ENCODE measurements at places on chromosomes 2 and 18.

DNA sequence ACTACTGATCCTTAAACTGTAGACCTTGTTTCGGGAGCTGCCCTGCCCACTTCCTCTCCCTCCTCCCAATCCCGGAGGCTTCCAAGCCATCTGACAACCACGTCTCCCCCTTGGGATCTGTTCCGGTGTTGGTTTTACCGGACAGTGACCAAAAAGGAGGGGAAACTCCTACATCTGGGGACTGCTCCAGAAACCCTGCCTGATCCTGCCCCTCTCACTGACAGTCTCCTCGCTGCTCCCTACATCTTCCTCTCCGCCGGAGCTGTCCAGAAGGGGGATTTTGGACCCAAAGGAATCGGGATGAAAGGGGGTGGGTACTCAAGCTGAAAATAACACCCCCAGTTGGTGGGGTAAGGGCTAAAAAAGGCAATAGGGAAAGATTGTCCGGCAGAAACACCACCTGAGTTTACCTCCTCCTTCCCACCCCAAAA lies 1.5 kb downstream of the INO80D start:
- peaks cover 5% of the 10 kb centered on the region for H3K4me1 ChIP-seq
- H3K36me3 ChIP-seq: no peaks in the 10 kb centered on the region
- H3K4me3 ChIP-seq: peak overlapping the region; percentile 82
- peak; percentile 40 for DNase-seq
- H3K27me3 ChIP-seq: no peaks in the 10 kb centered on the region
- peak overlapping the region; percentile 96 for H3K27ac ChIP-seq

GRCh38 chr2:219426068-219426443 lies 7.9 kb downstream of the DES start:
- DNase-seq: no peak
- H3K36me3 ChIP-seq: no peaks in the 10 kb centered on the region
- H3K27me3 ChIP-seq: no peaks in the 10 kb centered on the region
- no peak overlapping the region for H3K4me3 ChIP-seq
- H3K27ac ChIP-seq: no peak overlapping the region

- no peak overlapping the region for H3K4me3 ChIP-seq
- no peak for DNase-seq
- no peak overlapping the region for H3K27ac ChIP-seq
- no peaks in the 10 kb centered on the region for H3K4me1 ChIP-seq
- peaks cover 3% of the 10 kb centered on the region for H3K27me3 ChIP-seq
Observed at GRCh38 chr2:175317751-175318150, 136.2 kb upstream of the ATP5MC3 start.

GRCh38 chr18:68735483-68736343 lies 20.8 kb upstream of the TMX3 start:
- no peaks in the 10 kb centered on the region for H3K27me3 ChIP-seq
- H3K36me3 ChIP-seq: no peaks in the 10 kb centered on the region
- H3K4me3 ChIP-seq: no peak overlapping the region
- no peak overlapping the region for H3K27ac ChIP-seq
- H3K4me1 ChIP-seq: no peaks in the 10 kb centered on the region

GRCh38 chr2:85425588-85425987 lies 7.1 kb downstream of the SH2D6 start:
- DNase-seq: peak; percentile 67
- H3K27ac ChIP-seq: peak overlapping the region; percentile 34
- H3K4me1 ChIP-seq: peaks cover 38% of the 10 kb centered on the region
- H3K27me3 ChIP-seq: no peaks in the 10 kb centered on the region

DNA sequence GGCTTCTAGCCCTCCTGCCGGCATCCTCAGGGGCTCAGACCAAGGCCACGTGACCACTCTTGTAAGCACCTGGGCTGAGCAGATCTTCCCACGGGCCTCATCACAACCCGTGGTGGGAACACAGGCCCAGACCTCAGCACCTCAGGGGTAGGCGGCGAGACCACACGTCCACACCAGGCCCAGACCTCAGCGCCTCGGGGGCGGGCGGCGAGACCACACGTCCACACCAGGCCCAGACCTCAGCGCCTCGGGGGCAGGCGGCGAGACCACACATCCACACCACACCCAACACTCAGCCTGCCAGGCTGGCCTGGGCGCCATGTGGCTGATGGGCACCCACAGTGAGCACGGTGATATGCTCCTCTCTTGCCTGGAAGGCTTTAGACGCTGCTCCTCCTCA lies 334.4 kb upstream of the SALL3 start:
- no peak for DNase-seq
- no peaks in the 10 kb centered on the region for H3K27me3 ChIP-seq
- H3K4me1 ChIP-seq: no peaks in the 10 kb centered on the region
- no peak overlapping the region for H3K27ac ChIP-seq
- H3K4me3 ChIP-seq: no peak overlapping the region

GRCh38 chr2:229633556-229633955 lies 80.8 kb downstream of the DNER start:
- H3K36me3 ChIP-seq: no peaks in the 10 kb centered on the region
- H3K4me1 ChIP-seq: no peaks in the 10 kb centered on the region
- no peaks in the 10 kb centered on the region for H3K27me3 ChIP-seq
- H3K4me3 ChIP-seq: no peak overlapping the region

- no peak overlapping the region for H3K27ac ChIP-seq
- no peaks in the 10 kb centered on the region for H3K4me1 ChIP-seq
- no peak for DNase-seq
- no peaks in the 10 kb centered on the region for H3K27me3 ChIP-seq
Observed at GRCh38 chr2:153143540-153143939, 335.0 kb downstream of the RPRM start.

- peak; percentile 79 for DNase-seq
- peaks cover 6% of the 10 kb centered on the region for H3K4me1 ChIP-seq
- no peaks in the 10 kb centered on the region for H3K27me3 ChIP-seq
Observed at GRCh38 chr2:166375736-166376487, at the start of gene SCN9A. SCN9A (minus strand) TSS chr2:166375944; CDS start chr2:166311756, 64,188 bp downstream.

- no peak overlapping the region for H3K27ac ChIP-seq
- H3K36me3 ChIP-seq: no peaks in the 10 kb centered on the region
- H3K4me1 ChIP-seq: no peaks in the 10 kb centered on the region
- DNase-seq: no peak
- H3K27me3 ChIP-seq: no peaks in the 10 kb centered on the region
- no peak overlapping the region for H3K4me3 ChIP-seq
Observed at GRCh38 chr2:221270806-221271205, 301.3 kb downstream of the EPHA4 start.

DNA sequence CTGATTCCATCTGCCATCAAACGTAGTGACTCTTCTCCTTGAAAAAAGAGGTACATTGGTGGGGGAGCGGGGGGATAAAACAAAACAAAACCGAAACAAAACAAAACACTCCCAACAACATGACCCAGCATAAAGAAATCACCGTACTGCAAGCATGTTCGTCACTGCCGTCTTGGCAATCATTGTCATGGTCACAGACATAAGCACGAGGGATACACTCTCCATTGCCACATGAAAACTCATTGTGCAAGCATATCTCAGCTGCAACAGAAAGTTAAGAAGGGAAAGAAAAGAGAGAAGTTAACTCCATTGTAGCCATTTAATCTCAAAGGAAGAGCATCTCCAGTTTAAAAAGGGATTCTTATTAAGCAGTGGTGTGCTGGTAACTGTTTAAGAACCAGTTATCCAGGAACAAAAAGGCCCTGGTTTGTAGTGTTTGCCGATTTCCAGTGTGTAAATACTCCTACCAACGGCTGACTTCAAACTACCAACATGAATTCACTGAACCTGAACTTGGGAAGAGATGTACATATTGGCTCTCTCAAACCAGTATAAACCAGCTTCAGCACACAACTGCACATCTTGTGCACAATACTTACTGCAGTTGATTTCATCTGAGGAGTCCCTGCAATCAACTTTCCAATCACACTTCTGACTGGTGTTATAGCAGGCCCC lies 68.2 kb downstream of the LRP2 start:
- no peak overlapping the region for H3K4me3 ChIP-seq
- no peaks in the 10 kb centered on the region for H3K4me1 ChIP-seq
- DNase-seq: no peak
- no peaks in the 10 kb centered on the region for H3K27me3 ChIP-seq
- no peak overlapping the region for H3K27ac ChIP-seq
- no peaks in the 10 kb centered on the region for H3K36me3 ChIP-seq

GRCh38 chr18:52716973-52717372 lies 377.0 kb downstream of the DCC start:
- no peaks in the 10 kb centered on the region for H3K4me1 ChIP-seq
- no peak overlapping the region for H3K27ac ChIP-seq
- H3K27me3 ChIP-seq: no peaks in the 10 kb centered on the region
- no peaks in the 10 kb centered on the region for H3K36me3 ChIP-seq
- H3K4me3 ChIP-seq: no peak overlapping the region
- peak; percentile 17 for DNase-seq

DNA sequence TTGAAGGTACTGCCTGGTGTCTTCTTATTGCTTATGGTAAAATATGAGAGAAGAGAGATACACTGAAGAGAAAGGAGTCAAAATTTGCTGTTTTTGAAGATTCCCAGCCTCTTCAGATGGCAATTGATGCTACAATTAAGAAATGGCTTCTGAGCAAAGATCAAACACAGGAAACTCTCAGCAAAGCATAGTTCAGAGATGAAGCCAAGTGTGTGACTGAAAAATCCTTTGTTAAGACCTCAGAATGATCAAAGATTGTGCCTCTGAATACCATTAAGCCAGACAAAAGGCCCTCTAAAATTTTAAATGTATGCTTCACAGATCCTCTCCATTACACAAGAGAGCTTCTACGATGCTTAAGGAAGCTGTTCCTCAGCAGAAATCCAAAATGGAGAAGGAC lies 216.3 kb downstream of the UXS1 start:
- H3K27me3 ChIP-seq: no peaks in the 10 kb centered on the region
- no peaks in the 10 kb centered on the region for H3K4me1 ChIP-seq
- H3K27ac ChIP-seq: no peak overlapping the region
- DNase-seq: no peak
- H3K36me3 ChIP-seq: no peaks in the 10 kb centered on the region
- no peak overlapping the region for H3K4me3 ChIP-seq

DNA sequence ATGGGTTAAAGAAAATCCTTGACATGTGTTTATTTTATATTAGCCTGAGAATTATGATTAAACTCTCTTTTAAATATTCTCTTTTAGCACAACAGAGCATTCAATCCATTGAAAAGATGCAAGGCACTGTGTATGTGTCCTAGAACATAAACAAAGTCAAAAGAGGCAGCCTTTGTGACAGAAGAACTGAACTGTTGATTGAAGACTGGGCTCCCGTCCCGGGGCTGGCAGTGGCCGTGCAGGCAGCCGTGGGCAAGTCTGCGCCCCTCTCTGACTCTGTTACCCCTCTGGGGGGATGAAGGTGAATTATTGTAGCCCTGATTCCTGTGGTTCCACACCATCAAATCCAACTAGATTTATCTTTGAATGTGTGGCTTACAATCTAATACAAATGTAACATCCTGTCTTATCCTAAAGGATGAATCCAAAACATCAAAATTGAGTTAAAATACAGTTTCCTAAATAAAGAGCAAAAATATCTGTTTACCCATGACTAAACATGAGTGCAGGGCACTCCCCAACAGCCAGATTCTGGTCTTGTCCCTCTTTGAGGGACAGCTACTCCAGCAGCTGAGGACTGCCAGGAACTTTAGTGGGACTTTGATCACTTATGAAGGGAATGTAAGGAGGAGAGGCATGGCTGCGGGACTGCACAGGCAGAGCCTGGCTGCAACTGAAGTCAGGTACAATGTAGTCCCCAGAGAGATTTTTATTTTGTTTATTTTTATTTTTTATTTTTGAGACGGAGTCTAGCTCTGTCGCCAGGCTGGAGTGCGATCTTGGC lies 37.3 kb upstream of the SH3BP4 start:
- no peaks in the 10 kb centered on the region for H3K36me3 ChIP-seq
- DNase-seq: no peak
- H3K4me1 ChIP-seq: no peaks in the 10 kb centered on the region
- no peak overlapping the region for H3K4me3 ChIP-seq
- H3K27me3 ChIP-seq: no peaks in the 10 kb centered on the region
- H3K27ac ChIP-seq: no peak overlapping the region

DNA sequence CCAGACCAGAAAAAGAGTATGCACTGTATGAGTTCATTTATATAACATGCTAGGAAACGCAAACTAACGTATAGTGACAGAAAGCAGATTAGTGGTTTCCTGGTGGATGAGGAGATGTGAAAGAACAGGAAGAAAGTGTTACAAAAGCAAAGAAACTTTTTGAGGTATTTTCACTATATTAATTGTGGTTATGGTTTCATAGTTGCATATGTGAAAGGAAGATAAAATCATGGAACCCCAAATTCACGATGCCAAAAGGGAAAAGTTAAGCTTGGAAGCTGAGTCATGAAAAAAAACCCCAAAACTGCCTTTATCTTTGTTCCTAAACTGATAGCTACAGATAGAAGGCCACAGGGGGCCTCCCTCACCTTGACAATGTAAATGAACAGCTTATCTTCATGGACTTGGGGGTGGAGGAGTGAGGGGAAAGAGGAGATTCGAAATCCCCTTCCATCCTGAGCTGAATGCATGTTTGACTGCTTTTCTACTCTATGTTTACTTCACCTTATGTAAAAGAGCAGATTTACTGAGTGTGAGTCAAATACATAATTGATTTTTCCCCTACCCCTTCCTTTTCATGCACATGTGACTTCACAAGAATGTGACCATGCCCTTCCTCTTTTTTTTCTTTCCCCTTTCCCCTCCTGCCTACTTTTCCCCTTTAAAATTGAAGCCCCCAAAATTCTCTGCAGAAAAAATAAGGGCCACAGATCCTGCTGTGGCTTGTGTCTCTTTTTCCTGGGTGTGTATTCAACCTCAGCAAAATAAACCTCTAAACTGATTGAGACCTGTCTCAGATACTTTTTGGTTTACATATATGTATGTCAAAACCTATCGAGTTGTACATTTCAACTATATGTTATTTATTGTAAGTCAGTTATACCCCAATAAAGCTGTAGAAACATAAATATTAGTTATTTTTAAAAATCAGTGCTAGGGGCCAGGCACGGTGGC lies 100.1 kb upstream of the TLK1 start:
- no peak overlapping the region for H3K27ac ChIP-seq
- H3K27me3 ChIP-seq: no peaks in the 10 kb centered on the region

DNA sequence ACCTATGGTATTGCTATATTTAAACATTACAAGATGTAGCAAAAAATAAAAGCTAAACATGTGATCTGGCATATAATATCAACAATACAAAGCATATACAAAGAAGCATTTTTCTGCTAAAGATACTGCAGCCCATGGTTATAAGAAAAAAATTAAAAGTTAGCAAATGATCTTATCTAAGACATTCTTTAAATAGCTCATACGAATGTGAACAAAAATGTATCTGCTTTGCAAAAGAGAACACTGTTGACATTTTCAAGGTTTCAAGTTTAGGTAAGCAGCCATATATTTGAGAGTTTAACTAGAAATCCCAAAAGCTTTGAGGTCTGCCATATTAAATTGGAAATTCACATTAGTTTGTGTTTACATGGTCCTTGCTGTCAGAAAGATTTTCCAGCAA lies 301.0 kb upstream of the SLC39A10 start:
- no peaks in the 10 kb centered on the region for H3K4me1 ChIP-seq
- no peaks in the 10 kb centered on the region for H3K36me3 ChIP-seq
- no peak overlapping the region for H3K27ac ChIP-seq
- DNase-seq: no peak

- H3K36me3 ChIP-seq: no peaks in the 10 kb centered on the region
- H3K4me1 ChIP-seq: no peaks in the 10 kb centered on the region
- no peak for DNase-seq
- H3K4me3 ChIP-seq: no peak overlapping the region
- no peak overlapping the region for H3K27ac ChIP-seq
Observed at GRCh38 chr2:99445065-99445464, 44.8 kb downstream of the REV1 start.

- no peak overlapping the region for H3K4me3 ChIP-seq
- DNase-seq: no peak
- H3K27me3 ChIP-seq: no peaks in the 10 kb centered on the region
- no peak overlapping the region for H3K27ac ChIP-seq
Observed at GRCh38 chr18:35465329-35465728, 32.4 kb downstream of the INO80C start.

Measured in pancreas (tissue), 10 donors.